Cardiac ventricle fibroblast (primary cell): ENCODE measurements at places on chromosomes 12 and 14. TPM values are rescaled to one million over a fixed set of nuclear protein-coding genes. Genes with fewer than 3 reads are reported as not detected.

Gene KRT2
- total RNA-seq, result not detected in 2 replicates

Gene GLS2
- total RNA-seq, result not detected in 2 replicates

Gene RHOJ
- 6.6 and 8.6 TPM in 2 replicates for total RNA-seq

Gene ANGEL1
- total RNA-seq, result 11.7 and 16.3 TPM in 2 replicates

Gene SIX6
- total RNA-seq, result not detected in 2 replicates

Gene PZP
- not detected in 2 replicates for total RNA-seq

Gene EFS
- total RNA-seq, result 6.7 and 8.9 TPM in 2 replicates

Gene PA2G4
- 72.1 and 74.9 TPM in 2 replicates for total RNA-seq

Gene SLCO1C1
- total RNA-seq, result 0.25 TPM in 1 of 2 replicates, not detected in the other

Gene CCDC198
- not detected in 2 replicates for total RNA-seq

Gene HAL
- 0.05 TPM in 1 of 2 replicates, not detected in the other for total RNA-seq

Gene GALNT9
- 0.59 and 0.81 TPM in 2 replicates for total RNA-seq

Gene GALNT6
- total RNA-seq, result 1.4 and 4.8 TPM in 2 replicates

Gene PRH2
- total RNA-seq, result 1.1 TPM in 1 of 2 replicates, not detected in the other

Gene CLEC4A
- total RNA-seq, result 0.20 TPM in 1 of 2 replicates, not detected in the other
